ENCODE measurements at places on chromosomes 11 and 22.

- no peak for DNase-seq
Measured at GRCh38 chr22:19770349-19771220, 10.0 kb downstream of the TBX1 start.

DNA sequence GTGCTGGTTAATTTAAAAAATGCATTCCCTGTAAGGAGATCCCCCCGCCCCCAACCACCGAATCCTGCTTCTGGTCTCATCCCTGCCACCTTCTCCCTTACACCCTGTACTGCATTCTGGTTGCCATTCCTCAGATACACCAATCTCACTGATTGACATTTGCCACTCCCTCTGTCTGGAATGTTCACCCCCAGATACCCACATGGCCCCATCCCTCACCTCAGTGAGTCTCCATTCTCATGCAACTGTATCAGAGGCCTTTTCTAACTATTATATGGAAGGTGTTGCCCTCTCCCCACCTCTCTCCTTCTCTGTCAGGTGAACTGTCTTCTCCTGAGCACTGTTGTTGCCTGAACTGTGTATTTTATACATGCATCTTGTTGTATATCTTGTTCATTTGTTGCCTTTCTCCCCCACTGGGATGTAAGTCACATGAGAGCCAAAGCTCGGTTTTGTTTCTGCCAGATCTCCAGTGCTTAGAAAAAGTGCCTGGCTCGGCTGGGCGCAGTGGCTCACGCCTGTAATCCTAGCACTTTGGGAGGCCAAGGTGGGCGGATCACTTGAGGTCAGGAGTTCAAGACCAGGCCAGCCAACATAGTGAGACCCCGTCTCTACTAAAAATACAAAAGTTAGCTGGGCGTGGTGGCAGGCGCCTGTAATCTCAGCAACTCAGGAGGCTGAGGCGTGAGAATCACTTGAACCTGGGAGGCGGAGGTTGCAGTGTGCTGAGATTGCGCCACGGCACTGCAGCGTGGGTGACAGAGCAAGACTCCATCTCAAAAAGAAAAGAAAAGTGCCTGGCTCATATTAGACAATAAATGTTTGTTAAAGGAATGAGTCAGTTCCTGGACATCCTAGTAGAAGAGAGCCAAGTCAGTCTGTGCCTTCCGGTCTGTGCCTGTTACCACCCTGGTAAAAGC, 61.0 kb downstream of the TNRC6B start:
- DNase-seq = peak; percentile 57

GRCh38 chr11:34302046-34302921, 55.5 kb downstream of the ABTB2 start:
- no peak for DNase-seq

- DNase-seq = no peak
Measured at GRCh38 chr11:23123753-23124152, 263.5 kb upstream of the CCDC179 start.
